Activated naive CD4-positive, alpha-beta T cell treated with anti-CD3 and anti-CD28 coated beads, Interleukin-2, amount 10 ng/mL, durations not matched to agents 7 days and 5 days (primary cell): ENCODE measurements at places on chromosomes 7 and 10.

GRCh38 chr10:111836064-111836463 lies 347.5 kb downstream of the GPAM start:
- DNase-seq = no peak

GRCh38 chr10:133158437-133158755 lies 1.6 kb upstream of the KNDC1 start:
- no peak for DNase-seq

DNA sequence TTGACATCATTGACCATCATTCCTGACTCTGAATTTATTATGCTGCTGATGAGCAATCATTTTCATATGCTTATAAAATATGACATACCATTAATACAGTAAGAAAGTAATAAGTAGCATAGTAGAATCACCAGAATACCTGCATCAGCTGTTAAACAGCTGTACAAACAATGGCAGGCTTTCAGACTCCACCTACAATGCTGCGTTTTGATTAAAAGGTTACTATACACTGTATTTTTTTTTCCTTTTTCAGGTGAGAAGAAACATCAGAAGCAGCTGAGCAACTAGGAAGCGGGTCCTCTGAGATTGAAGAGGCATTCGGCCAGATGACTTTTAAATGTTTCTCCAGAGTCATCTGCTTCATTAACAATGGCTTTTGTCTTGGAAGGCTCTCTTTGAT lies 7.1 kb downstream of the ASNS start:
- no peak for DNase-seq

GRCh38 chr10:127976701-127977356 lies 69.9 kb downstream of the PTPRE start:
- no peak for DNase-seq

GRCh38 chr7:94429153-94429552 lies 34.5 kb downstream of the COL1A2 start:
- no peak for DNase-seq

- no peak for DNase-seq
These were observed 12.7 kb downstream of the HK1 start for GRCh38 chr10:69290993-69291392.
